ENCODE measurements at places on chromosomes 13 and 19.
A peak's percentile ranks its signal among the peaks of the same experiment; 100 is the strongest.

DNA sequence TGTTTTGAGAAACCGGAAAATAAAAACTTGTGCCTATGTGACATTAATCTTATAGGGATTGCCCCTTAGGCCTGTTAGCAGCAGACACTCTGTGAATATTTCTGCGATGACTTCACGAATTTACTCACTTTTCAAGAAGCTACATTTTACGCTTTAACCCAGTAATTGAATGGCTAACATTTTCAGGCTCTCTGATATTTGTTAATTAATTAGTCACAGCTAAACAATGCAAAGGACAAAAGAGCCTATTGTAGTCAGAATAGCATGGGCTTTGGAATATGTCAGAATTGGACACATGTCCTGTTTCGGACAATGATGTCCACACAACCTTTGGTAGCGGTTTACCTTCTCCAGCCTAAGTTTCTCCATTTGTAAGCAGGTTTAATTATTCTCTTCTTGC lies 506.6 kb downstream of the EFNB2 start:
- no peak for DNase-seq

GRCh38 chr13:42412812-42413483 lies 141.0 kb downstream of the AKAP11 start:
- DNase-seq, result peak; percentile 74

DNA sequence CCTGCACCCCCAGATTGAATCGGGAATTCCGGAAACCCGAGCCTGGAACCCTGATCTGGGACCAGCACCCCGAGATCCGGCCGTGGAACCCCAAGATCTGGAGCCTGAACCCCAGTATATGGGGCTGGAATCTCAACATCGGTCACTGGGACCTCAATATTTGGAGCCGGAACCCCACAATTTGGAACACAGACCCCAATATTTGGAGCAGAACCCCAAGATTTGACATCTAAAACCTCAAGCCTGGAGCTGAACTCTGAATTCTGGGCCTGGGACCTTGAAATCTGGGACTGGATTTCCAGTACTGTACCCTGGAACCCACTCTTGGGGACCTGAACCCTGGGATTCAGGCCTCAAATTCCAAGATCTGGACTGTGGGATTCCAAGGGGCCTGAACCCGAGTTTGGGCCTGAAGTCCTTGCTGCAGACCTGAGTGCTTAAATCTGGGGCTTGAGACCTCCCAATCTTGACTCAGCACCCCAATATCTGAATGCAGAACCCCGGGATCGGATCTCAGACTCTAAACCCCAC lies 629 bp downstream of the LRFN3 start:
- DNase-seq, result no peak

DNA sequence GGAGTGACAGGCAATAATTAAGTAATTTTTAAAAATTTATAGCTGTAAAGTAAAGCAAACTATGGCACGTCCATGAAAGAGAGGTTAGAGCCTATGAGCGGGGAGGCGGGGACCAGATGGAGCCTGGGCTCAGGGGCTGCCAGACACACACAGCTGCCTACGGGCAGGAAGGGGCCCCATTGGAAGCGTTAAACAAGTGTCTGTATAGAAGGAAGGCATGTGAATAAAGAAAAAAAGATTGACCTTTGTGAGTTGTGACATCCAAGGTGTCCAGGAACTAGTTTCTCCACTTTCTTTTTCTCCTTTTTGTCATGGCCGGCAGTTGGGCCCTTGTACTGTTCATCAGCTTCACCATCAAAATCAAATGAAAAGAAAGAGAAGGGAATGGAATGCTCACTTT lies 56.8 kb downstream of the LRCH1 start:
- DNase-seq, result no peak

DNA sequence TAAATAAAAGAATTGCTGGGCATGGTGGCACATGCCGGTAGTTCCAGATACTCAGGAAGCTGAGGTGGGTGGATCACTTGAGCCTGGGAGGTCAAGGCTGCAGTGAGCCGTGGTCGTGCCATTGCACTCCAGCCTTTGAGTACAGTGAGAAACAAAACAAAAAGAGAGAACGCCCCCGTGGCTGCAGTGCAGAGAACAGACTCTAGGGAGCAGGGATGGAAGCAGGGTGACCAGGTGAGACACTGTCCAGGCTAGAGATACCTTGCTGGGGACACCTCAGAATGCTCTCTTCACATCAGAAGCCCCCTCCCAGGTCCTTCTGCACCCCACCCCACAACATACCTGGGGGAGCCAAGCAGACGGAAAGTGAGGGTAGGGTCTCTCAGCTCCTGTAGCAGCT lies 24.8 kb downstream of the MAP4K1 start:
- no peak for DNase-seq

DNA sequence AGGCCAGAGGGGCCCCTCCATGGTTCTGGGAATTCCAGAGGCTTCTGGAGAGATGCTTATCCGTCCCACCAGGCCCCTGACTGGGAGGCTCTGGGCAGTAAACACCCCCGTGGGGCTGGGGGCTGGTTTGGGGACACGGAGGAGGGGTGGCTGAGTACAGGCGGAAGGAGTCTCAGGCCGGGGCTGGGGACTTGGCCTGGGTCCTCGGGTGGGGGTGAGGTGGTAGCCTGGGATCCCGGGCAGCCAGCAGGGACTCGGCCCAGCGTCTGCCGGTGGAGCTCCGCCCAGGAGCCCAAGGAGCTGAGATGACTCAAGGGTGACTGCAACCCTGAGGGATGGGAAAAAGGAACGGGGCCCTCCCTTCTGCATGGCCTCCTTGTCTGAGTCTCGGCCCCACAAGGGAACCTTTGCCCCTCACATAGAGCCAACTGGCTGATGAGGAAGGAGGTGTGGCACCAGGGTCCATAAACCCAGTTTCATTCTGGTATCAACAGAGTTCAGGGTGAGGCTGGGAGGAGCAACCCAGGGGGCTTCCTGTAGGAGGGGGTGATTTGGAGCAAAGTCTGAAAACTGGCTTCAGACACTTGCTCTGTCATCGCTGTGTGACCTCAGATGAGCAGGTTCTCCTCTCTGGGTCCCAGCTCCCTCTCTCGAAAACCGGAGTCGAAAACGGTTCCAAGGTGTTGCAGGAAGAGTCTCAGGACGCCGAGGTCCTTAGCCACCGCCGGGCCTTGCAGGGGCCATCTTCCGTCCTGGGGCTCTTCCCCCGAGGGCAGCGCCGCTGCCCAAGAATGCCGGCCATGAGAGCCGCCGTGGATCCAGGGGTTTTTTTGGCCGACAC lies 809 bp downstream of the MISP start:
- no peak for DNase-seq

- DNase-seq, result no peak
Measured at GRCh38 chr13:55001881-55002280, 1973.3 kb downstream of the OLFM4 start.

DNA sequence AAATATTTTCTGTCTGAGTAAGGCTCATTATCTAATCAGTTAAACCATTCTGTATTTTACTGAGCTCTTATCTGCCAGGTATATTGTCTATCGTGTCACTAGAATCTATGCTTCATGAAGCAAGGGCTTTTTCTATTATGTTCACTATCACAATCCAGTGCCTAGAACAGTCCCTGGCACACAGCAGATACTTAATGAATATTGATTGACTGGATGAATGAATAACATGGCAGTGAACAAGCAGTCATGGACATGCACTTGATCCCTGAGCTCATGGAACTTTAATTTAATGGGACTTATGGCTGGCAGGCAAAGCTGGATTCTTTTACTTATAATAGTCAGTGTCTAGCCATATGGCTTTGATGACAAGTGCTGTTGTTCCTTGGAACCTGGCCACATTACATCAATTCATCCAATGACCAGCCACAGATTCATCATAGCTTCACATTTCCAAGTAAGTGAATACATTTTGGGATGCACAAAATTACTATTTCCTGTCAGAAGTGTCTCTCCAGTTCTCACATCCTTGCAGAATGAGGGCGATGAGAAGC lies 214.8 kb downstream of the COG6 start:
- no peak for DNase-seq

- DNase-seq, result no peak
Measured at GRCh38 chr13:110593430-110594130, 21.8 kb upstream of the NAXD start.

DNA sequence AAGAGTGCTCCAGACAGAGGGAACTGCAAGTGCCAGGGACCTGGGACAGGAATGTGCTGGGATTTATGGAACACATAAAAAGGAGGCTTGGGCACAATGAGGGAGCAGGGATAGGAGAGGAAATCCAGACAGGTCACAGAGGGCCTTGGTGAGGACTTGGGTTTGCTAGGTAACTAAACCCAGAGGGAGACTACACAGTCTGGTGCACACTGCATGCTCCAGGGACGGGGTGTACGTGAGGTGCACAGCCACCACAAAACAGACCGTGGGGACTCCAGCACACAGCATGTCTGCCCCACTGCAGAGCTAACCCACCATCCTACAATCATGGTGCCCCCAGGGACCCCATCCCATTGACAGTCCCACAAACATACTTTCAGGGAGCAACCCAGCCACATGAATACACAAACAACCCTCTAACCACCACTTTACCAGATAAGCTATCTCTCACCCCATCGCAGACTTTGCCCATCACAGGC lies 5.5 kb upstream of the ZFP36 start:
- no peak for DNase-seq

Measured in GM06990 (cell line).